ENCODE measurements at places on chromosomes 5 and 9. TPM values are rescaled to one million over a fixed set of nuclear protein-coding genes. Genes with fewer than 3 reads are reported as not detected.
A peak's percentile ranks its signal among the peaks of the same experiment; 100 is the strongest.

- DNase-seq = peak; percentile 51
Observed at GRCh38 chr9:110058304-110058953, 149.5 kb downstream of the C9orf152 start.

Gene CCDC171
- total RNA-seq = 13.3 TPM

DNA sequence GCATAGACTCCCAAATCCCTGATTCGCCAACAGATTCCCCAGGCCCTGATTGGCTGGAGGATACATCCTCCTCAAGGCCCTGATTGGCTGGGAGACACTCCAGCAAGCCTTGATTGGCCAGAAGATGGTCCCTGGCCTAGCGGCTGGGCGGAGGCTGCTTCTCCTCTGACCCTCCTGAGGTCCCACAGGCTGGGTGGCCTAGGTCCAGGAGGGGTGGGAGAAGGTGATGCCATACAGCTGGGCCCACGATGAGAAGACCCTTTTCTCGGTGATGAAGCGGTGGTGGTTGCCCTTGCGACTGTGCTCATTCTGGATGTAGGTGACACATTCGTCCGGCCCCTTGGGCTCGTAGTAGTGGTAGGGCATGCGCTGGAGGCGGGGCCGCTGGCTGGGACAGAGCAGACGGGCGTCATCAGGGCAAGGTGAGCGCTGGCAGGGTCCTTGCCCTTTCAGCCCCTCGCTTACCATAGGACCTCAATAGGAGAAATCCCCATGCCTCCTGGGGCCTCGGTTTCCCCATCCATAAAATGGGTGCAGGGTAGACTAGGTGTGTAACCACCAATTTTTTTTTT is 9.0 kb upstream of the AK1 start:
- no peak for DNase-seq

- DNase-seq = no peak
Observed at GRCh38 chr5:132485641-132486317, 4.8 kb downstream of the IRF1 start.

- no peak for DNase-seq
Observed at GRCh38 chr5:80094236-80094738, 59.1 kb downstream of the THBS4 start.

Gene POU5F2
- total RNA-seq = 3.1 TPM

- DNase-seq = no peak
Observed at GRCh38 chr5:144472221-144472620, 301.5 kb downstream of the KCTD16 start.

GRCh38 chr5:79544131-79544530 is 30.2 kb upstream of the HOMER1 start:
- peak; percentile 52 for DNase-seq

DNA sequence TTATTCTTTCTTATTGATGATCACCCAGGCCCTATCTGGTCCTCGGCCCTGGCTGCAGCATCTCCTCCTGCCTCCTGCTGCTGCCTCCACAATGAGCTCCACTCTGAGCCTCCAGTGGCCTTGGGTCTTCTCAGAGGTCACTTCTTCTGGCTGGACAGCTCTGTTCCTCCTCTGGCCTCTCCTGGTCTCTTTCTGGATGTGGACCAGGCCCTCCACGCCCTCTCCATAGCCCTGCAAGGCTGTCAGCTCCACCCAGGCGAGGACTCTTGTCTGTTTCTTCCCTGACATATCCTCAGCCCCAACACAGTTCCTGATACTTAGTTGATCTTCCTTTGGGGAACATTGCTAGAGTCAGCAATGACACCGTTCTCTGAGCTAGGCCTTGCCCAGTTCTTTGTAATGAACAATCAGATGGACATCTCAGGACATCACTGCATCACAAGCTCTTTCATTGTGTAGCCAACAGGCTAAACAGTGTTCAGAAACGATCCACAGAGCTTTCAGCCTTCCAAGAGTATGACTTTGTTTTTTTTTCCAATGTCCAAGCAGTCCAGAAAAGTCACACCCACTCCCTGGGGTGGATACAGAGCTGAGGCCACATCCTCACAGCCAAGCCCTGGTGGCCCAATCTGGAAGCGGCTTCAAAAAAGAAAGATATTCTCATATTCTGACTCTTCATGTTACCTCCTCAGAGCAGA is 62.5 kb upstream of the DNAH5 start:
- peak; percentile 34 for DNase-seq

Gene PCDHGB4
- 17.4 TPM for total RNA-seq
